HEK293T (cell line): ENCODE measurements at places on chromosomes 2 and 18.

DNA sequence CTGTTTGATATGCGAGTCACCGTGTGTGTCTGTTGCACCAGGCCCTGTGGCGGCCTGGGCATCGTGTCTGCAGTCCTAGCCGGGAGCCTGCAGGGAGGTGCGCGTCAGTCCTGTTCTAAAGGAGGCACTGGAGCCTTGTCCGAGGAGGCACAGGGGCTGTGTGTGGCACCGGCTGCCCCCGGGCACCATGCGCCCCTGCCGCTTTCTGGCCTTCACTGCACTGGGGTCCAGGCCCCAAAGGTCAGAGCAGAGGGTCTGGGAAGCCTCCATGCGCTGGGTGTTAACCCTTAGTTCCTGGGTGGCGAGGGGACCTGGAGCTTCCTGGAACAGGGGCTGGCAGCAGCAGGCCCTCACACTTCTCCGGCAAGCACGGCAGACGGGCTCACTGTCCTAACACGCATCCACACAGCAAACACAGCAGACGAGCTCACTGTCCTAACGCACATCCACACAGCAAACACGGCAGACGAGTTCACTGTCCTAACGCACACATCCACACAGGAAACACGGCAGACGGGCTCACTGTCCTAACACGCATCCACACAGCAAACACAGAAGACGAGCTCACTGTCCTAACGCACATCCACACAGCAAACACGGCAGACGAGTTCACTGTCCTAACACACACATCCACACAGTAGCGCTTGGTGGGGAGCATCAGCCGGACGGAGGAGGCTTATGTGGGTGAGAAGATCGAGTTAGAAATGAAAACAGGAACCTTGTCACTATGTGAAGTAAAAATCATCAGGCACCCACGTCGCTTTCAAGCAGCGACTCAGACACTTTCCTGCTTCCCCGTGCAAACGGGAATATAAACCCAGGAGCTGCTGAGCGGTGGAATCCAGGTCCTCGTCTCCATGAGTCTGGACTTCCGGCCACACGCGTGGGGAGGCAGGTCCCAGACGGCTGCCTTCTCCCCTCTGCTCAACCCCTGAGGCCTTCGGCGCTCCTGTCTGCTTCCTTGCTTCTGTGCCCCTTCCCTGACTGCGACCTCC is 65.3 kb downstream of the TPO start:
- no peak for DNase-seq

DNA sequence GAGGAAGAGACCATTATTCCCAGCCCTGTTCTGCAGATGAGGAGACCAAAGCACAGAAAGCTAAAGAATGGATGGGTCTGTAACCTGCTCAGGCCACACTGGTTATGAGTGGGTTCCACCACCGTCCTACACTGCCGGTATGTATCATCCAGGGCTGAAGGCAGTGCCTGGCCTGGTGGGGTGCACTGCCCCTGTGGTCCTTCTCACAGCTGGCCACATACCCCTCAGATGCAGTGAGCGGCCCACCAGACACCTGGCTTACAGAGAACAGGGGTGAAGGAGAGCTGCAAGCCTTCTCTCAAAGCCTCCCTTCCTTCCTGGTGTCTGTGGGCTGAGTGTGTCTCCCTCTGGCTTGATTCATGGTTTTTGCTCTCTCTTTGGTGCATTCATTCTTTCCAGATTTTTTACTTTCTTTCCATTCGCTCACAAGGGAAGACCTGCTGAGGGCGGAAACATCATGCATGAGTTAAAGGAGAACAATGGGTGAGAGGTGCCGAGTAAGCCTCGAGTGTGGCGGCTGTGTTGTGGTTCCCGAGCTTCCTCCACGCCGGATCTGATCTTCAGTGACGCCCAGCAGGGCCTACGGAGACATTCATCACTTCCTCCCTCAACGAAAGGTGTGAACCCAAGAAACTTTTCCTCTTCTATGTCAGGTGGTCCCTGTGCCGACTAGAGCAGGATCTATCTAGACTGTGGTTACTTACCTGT is 62.1 kb upstream of the REL start:
- no peak for DNase-seq

DNA sequence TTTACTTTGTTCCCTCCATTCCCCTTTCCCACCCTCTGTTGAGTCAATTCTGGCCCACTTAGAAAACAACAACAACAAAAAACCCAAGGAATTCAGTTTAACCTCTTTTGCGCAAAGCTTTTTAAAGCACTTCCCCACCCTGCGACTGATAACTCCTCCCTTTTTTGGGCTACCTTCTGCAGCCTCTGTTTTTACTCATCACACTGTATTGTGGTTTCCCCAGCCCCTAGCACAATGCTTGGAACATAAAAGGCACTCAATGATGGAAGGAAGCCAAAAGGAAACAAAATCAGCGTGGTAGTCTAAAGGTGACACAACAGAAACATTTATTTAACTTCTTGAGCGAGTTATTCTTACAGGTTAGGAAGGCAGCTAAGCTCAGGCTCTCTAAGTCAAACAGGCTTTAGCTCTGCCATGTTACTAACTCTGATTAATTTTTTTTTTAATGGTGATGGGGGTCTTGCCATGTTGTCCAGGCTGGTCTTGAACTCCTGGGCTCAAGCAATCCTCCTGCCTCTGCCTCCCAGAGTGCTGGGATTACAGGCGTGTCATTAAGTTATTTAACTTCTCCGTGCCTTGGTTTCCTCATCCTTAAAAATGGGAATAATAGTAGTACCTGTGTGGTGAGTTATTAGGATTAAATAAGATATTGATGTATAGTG is 1.3 kb downstream of the CEP68 start:
- no peak for DNase-seq

GRCh38 chr18:54480616-54481015 is 110.4 kb upstream of the DYNAP start:
- no peak for DNase-seq

- DNase-seq: no peak
Observed at GRCh38 chr2:6792883-6793282, 72.8 kb downstream of the CMPK2 start.

- no peak for DNase-seq
Observed at GRCh38 chr2:187615364-187615763, 61.1 kb upstream of the TFPI start.

GRCh38 chr2:60974652-60975051 is 42.9 kb upstream of the PEX13 start:
- no peak for DNase-seq

DNA sequence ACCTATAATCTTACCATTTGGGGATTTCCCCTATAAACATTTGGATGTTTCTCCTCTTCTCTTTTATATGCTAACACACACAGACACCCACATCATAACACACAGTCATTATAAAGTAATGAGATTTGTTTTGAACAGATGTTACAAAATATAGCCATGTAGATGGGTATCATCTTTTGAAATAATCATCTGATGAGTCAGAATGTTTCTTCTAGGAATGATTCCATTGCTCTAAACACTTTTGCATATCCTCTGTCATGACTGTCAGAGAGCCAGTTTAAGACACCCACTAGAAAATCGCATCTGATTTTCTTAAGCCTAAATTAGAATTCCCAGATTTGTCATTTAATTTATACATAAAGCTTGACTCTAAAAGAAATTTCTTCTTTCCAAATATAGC is 442.6 kb downstream of the CMPK2 start:
- no peak for DNase-seq

GRCh38 chr2:128269990-128270671 is 48.5 kb downstream of the HS6ST1 start:
- no peak for DNase-seq

GRCh38 chr18:7366597-7366996 is 135.7 kb downstream of the LRRC30 start:
- DNase-seq: no peak

GRCh38 chr2:198297350-198297749 is 493.0 kb downstream of the PLCL1 start:
- DNase-seq: no peak

DNA sequence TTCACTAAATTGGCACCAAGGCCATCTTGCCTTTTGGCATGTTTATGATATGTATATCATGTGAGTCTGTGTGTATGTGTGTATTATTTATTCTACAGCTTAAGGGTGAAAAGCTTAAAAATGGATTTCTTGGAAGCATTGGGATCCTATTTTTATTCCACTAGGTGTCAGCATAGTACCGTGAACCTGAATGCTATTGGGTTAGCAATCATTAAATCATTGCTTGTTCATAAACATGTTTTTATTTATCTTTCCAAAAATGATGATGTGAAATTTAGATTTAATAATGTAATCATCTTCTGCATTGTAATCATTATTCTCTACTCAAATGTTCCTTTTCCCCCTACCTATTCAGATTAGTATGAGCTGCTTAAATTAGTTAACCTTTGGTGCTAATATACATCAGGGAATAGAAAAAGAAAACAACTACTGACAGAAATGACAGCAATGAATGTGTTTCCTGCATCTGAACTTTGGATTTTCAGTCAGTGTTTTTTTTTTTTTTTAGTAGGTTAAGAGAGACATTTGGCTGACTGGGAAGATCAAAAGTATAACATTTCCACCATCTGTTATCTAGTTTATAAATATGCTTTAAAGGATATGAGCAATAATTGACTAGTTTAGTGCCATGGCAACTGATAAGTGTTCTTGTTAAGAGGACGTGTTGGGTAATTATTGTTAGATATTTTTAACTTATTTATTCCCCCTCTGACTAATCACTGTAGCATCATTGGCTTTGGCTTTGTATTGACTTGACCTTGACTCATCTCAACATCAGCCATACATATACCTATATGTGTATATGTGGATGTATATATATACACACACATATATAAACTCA is 14.1 kb upstream of the ZSWIM2 start:
- DNase-seq: peak; percentile 25

- no peak for DNase-seq
Observed at GRCh38 chr2:88845772-88846661, 154.5 kb downstream of the RPIA start.

- DNase-seq: peak; percentile 7
Observed at GRCh38 chr18:54254265-54254758, 15.0 kb upstream of the POLI start.

DNA sequence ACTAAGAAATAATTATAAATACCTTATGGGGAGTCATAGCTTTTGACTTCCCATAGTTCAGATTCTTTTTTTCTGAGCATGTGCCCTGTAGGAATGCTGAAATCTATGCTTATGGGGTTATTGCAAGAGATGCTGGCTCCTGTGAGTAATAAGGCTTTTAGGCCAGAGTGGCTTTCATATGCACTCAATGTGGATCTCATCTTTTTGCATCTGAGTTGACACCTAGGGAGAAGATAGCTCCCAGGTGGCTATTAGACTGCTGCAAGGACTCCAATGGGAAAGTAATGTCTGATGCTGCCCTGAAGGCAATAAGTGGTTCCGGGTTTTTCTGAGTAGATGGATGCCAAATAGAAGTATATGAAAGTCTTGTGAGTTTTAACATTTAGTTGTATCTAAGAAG is 21.0 kb downstream of the DNAH6 start:
- no peak for DNase-seq

DNA sequence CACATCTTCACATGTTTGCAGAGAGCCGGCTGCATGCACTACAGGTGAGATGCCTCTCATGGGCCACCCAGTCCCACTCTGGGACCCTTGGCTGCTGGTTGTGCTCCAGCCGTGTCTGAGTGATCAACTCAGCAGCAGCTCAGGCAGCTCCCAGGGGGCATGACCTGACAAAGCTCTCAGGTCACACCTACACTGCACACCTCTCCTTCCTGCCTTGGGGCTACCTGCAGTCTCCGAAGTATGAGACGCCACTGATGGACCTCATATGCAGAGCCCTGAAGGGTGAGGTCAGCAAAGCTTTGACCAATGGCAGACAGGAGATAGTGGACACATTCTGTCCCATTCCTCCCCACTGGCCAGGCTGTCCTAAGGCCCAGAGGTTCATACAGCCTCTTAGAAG is 51.4 kb downstream of the LBH start:
- DNase-seq: no peak

- DNase-seq: no peak
Observed at GRCh38 chr2:173090973-173091660, 15.5 kb downstream of the MAP3K20 start.

DNA sequence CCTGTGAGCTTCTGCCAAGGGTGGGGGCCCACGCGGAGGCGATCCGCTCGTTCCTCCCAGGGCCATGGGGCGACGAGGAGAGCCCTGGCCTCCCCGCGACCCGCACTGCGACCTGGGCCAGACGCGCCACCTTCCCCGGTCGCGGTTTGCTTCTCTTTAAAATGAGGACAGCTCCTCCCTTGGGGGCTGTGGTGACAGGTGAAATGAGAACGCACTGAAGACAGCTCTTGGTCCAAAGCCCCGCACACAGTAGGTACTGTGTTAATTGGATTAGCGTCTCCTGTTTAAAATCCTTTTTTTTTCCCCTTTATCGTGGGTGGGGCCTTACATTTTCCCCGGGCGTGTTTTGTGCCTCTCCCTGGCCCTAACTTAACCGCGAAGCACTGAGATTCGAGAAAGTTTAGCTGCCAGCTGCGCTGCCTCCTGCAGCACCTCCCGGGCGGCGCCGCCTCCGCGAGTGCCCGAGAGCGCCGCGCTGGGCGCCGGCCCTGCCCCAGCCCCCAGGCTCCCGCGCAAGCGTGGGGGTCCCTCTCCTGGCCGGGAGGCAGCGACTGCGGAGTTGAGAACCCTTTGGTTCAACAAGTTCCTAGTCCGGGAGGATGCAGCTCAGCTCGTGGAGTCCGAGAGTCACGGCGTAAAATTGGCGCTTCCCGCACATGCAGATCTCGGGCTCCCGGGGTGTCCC is 1.1 kb downstream of the HPCAL1 start:
- DNase-seq: no peak

DNA sequence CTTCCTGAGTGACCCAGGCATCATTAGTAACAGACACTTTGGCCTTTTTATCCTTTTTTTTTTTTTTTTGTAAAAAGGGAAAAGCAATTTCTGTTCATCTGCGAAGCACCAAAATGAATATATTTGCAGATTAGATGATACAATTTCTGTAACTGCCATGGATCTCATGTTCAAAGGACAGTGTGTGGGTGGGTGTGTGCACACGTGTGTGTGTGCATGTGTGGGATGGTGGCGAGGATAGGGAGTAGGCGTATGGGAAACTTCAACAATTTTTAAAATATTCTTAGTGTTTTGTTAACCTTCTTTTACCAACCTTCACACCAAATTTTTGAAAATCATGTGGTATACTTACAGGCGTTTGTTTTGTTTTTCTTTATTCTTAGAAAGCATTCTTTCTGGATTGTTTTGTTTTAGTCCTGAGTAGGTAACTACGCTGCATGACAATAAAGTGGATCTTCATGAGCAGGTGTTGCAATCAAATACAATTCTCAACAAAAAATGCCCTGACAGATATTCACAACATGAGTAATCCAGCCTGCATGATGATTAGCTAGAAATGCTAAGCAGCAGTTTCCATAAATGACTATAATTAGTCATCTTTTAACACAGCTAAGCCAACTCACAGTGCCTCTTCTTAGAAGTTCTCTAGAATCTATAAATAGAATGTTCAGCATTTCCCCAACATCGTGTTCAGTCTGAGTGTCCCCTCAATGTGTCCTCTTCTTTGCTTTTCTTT is 53.5 kb upstream of the RMDN2 start:
- no peak for DNase-seq

- no peak for DNase-seq
Observed at GRCh38 chr2:179692610-179693009, 168.8 kb downstream of the ZNF385B start.

GRCh38 chr2:204772546-204772945 is 227.3 kb downstream of the PARD3B start:
- DNase-seq: no peak
